Iris pigment epithelial cell (primary cell): ENCODE measurements at places on chromosomes 7 and 10.

GRCh38 chr7:70214071-70214470, 615.8 kb downstream of the AUTS2 start:
- DNase-seq: no peak

- no peak for DNase-seq
Observed at GRCh38 chr7:32150589-32150988, 80.4 kb upstream of the PDE1C start.

DNA sequence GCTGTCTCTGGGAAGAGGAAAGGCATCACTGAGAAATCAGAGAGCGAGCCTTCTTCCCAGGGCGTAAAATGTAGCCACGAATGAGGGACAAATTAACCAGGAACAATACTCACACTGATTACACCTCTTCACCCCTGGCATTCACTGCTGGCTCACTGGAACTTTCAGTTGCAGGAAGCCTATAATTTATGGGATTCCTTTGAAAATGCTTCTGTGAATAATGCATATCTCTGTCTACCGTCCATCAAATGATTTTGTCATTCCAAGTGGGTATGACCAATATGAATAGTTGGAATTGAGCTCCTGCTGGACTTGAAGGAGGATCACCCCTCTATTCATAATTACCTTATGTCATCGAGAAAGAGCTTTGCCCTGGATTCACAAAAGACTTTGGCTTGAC, 360.3 kb upstream of the FZD8 start:
- no peak for DNase-seq

GRCh38 chr10:112244197-112244596, 39.0 kb upstream of the TECTB start:
- DNase-seq: no peak

DNA sequence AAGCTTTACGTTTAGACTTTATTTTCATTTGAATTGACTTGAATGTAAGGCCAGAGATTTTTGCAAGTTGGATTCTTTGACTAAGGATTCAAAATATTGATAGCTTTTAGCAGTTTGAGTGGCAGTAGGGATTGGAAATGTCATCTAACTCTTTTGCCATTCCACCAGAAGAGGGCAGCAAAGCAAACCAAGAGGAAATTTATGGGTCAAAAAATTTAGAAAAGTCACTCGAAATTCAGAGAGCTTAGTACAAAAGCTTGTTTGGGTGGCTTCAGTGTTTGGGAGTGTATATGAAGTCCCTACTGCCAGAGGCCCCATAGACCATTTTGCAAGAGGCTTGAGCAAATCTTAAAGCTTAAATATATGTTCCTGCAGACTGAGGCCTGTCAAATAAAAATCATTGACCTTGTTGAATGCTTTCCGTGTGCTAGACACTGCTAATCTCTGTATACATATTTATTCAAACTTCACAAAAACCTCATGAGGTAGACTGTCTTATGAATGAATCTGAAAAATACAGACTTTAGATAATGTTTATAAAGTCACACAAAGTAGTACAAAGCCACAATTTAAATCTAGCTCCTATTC, 44.6 kb upstream of the RSBN1L start:
- DNase-seq: peak; percentile 42

- peak; percentile 46 for DNase-seq
Observed at GRCh38 chr10:93995598-93996271, 2.0 kb downstream of the PLCE1 start.

GRCh38 chr10:6671976-6672375, 91.9 kb upstream of the PRKCQ start:
- no peak for DNase-seq

- no peak for DNase-seq
Observed at GRCh38 chr10:123135415-123136141, at the start of gene HMX3. Gene HMX3, plus strand, starts transcription at chr10:123135970. Its CDS starts 81 bp downstream, at chr10:123136051.
